Head of caudate nucleus (tissue), 42 donors: ENCODE measurements at places on chromosomes 4 and X.

- no peak for DNase-seq
Observed at GRCh38 chr4:173522160-173522950, 7.7 kb downstream of the HAND2 start.

DNA sequence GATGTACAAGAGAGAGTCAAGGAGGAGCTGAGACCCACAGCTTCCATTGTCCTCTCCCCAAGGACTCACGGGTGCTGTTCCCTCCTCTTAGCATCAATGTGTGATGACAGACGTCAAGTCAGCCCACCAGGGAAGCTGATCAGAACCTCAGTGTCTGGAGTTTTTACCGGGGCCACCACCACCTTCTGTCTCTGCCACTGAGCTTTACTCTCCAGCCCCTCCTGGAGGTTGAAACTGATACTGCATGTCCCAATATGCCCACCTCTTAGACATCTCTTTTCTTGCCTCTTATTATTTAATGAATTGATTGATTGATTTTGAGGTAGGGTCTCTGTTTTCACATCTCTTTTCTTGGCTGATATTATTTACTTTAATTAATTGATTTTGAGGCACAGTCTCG lies 10.3 kb upstream of the AKAP17A start:
- peak; percentile 33 for DNase-seq

- DNase-seq = no peak
Observed at GRCh38 chr4:13322681-13323101, 161.4 kb downstream of the RAB28 start.

DNA sequence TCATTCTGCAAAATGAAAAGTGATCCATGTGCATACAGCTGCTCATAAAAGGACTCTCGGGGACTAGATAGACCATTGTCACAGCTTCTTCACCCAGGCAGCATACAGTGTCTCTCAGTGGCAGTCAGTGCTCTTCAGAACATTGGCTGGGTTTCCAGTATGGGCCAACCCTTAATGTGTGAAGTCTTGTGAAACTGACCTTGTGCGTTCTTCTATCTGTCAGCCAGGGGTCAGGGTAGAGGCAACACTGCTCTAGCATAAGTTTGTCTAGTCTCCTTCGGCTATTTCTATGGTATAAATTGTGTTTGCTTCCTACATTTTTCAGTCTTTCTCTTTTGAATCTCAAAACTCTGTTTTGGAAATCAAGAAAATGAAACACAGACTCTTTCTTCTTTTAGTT lies 37.0 kb upstream of the SMIM31 start:
- no peak for DNase-seq

- DNase-seq = no peak
Observed at GRCh38 chrX:109281483-109282275, 200.2 kb downstream of the GUCY2F start.

- DNase-seq = peak; percentile 71
Observed at GRCh38 chrX:49840679-49841078, 11.6 kb downstream of the PAGE4 start.

- DNase-seq = no peak
Observed at GRCh38 chr4:30838331-30838730, 118.2 kb downstream of the PCDH7 start.
